ENCODE measurements at places on chromosomes 6 and 20.

DNA sequence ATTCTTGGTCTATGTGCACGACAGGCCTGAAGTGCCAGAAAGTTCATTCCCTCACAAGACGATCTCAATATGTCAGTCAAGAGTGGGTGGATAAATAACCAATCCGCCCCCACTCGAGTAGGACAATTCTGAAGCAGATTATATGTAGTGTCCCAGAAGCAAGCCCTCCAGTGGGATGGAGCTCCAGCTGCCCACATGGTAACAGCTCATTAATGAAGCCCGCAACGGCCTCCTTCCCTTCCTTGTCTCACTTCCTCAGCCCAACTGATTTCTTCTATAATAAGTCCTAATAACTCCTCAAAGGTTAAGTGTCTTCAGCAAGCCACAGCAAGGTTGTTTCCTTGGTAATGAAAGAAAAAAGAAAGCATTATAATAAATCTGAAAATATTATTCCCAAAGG, 82.1 kb upstream of the F13A1 start:
- DNase-seq: no peak

- no peak for DNase-seq
Observed at GRCh38 chr20:20365480-20366161, 2.3 kb upstream of the INSM1 start.

DNA sequence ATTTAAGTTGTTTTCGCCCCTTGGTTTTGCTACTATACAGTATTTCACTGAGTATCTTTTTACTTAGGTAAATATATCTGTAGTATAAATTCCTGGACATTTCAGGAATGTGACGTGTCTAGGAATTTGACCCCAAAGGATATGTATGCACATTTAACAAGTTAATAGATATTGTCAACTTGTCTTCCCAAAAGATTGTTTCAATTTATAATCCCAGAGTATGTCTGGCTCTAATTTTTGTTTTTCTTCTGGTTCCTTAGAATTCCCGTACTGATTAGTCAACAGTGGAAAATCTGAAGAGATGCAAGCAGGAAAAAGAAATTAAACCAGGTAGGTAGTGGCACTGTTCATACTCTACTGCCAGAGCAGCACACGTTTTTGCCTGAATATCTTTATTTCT, 7.2 kb downstream of the PKIG start:
- no peak for DNase-seq

DNA sequence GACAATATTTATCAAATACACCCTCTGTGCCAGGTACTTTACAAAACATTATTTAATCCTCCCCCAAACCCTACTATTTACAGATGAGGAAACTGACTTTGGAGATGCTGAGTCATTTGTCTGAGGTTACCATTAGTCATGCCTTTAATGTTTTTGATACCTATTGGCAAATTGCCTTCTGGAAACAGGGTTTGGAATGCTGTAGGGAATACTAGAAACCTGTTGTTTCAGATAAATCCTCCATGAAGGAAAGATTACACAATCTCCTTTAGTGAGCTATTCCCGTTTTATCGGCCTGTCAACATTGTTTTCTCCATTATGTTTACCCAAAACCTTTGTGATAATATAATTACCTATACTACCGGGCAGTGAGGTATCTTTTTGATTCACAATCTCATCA, 93.6 kb upstream of the ADGRF1 start:
- DNase-seq: no peak

- DNase-seq: no peak
Observed at GRCh38 chr6:36207155-36207554, 10.6 kb downstream of the BRPF3 start.

GRCh38 chr20:59812286-59813125, 120.9 kb downstream of the SYCP2 start:
- DNase-seq: no peak

DNA sequence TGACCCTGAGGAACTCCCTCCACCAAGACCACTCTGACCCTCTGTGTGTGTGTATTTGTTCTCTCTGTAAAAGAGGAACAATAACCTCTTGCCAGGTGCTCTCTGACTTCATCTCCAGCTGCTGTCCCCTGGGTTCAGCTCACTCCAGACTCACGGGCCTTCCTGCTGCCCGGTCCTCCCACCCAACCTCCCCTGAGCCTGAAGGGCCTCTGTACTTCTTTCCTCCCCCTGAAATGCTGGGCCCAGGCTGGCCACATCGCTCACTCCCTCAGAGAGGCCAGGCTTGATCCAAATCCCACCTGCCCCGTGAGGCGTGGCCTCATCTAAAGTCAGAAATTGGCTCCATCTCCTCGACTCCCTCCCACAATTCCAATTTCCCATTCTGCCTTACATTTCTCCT, 202.4 kb downstream of the PRKN start:
- DNase-seq: no peak

- no peak for DNase-seq
Observed at GRCh38 chr6:113299531-113299930, 557.6 kb upstream of the MARCKS start.

DNA sequence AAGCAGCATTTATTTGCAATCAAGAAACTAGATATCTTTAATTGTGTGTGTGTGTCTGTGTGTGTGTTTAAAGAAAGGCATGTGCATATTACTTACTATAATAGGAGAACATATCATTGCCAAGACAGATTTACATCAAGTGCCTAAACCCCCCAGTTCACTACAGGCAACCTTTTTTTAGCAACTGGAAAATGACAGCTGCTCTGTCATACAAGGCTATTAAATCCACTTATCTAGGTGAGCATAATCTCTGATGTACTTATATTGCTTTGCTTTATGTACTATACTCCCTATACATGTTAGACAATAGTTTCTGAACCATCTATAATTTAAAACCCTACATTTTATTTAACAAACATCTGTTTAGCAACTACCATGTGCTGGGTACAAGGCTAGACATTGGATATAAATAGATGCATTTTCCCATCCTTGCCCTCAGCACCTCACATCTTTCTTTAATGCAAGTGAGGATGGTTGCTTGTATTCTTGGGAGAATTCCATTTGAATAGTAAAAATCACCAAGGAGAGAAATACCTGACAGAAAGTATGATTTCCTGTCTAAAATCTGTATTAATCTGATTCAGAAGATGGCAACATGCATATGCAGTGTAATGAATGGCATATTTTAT, 398.3 kb downstream of the LAMA2 start:
- no peak for DNase-seq

GRCh38 chr6:149094934-149095351, 222.6 kb upstream of the TAB2 start:
- DNase-seq: peak; percentile 27

GRCh38 chr6:228881-229651, 63.2 kb upstream of the DUSP22 start:
- no peak for DNase-seq

DNA sequence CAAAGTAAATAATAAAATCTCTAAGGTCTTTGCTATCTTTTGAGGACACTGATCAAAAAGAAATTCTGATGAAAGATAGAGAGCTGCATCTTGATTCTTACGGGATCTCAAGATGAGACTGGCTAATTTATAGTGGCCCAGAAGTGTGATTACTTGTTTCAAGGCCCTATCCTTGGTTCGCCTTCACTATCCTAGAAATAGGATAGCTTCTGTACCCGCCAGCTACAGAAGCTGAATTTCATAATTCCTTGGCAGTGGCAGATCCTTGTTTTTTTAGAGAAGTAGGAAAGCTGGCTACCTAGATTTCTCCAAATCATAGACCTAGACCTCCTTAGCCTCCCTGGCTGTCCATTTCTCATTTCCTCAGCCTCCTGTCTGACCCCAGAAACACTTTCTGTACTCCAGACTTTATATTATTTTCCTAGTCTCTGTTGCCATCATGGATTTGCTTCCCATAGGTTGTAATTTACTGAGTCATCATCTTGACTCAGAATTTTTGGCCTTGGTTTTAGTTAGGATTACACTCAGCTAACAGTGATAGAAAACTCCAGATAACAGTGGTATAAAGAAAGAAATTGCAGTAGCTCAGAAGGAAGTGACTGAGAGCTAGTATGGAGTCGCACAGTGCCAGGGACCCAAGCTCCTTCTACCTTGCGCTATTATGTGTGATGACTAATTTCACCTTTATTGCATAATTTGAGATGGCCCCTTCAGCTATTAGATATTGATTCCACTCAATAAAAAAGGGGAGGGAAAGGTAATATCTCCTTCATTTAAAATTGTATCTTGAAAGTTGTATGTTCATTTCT, 27.7 kb downstream of the PHF3 start:
- no peak for DNase-seq

DNA sequence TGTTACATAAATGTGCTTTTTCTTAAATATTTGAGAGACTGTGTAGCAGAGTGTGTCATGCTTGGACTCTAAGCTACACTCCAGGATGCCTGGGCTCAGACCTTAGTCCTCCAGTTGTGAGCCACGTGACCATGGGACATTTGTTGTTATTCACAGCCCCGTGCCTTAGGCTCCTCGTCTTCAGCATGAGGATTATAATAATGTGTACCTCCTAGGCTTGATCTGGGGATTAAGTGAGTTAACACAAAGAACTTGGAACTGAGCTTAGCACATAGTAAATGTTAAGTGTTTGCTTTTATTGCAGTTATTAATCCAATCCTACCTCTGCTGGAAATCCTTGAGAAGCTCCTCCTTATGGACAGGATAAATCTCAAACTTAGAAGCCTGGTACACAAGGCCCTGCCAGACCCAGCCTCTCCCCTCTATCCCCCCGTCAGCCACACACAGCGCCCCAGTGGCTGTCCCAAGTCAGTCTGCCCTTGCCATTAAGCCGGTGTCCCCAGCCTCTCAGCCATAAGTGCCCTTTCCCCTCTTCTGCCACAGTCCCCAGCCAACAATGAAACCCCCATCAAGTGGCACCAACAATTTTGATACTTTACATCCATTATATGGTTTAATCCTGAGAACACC, 177.5 kb downstream of the TMEM242 start:
- DNase-seq: no peak

DNA sequence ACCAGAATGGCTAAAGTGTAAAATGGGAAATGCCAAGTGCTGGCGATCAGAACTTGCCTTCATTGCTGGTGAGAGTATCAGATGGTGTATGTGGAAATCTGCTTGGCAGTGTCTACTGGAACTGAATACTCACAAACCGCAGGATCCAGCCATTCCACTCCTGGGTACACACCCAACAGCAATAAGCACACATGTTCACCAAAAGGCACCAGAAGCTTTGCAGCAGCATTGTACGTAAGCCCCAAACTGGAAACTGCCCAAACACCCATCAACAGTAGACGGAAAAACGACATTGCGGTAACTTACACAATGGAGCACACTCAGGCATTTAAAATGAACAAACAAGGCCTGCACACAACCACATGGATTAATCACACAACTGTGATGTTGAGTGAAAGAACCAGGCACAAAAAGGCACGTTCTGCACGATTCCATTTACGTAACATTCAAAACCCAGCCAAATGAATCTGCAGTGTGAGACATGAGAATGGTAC, 37.3 kb upstream of the BPIFA2 start:
- DNase-seq: no peak

- no peak for DNase-seq
Observed at GRCh38 chr6:154402081-154402780, 45.6 kb upstream of the IPCEF1 start.

DNA sequence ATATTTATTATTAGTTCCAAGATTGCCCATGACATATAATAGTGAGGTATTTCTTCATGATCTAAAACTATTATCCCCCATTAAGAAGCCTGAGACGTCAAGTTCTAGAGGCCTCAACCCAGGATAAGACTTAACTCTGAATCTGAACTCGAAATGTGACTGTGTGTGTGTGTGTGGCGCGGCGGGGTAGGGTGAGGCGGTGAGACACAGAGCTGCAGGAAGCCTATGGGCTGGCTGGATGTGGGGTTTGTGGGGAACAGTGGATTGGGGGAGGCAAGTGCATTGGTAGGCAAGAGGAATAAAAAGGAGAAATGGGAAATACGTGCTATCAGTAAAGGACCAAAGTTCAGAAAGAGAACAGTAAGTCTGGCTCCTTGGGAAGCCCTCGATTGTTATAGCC, 66.5 kb upstream of the RNF146 start:
- DNase-seq: no peak

- no peak for DNase-seq
Observed at GRCh38 chr6:82419132-82419581, 55.5 kb downstream of the TPBG start.

GRCh38 chr6:2986722-2987221, 12.9 kb upstream of the NQO2 start:
- no peak for DNase-seq

- no peak for DNase-seq
Observed at GRCh38 chr20:25720285-25720684, 23.6 kb upstream of the ZNF337 start.

- DNase-seq: no peak
Observed at GRCh38 chr6:39018103-39018502, 30.5 kb upstream of the GLP1R start.

- no peak for DNase-seq
Observed at GRCh38 chr6:158782432-158783166, 36.6 kb downstream of the EZR start.

DNA sequence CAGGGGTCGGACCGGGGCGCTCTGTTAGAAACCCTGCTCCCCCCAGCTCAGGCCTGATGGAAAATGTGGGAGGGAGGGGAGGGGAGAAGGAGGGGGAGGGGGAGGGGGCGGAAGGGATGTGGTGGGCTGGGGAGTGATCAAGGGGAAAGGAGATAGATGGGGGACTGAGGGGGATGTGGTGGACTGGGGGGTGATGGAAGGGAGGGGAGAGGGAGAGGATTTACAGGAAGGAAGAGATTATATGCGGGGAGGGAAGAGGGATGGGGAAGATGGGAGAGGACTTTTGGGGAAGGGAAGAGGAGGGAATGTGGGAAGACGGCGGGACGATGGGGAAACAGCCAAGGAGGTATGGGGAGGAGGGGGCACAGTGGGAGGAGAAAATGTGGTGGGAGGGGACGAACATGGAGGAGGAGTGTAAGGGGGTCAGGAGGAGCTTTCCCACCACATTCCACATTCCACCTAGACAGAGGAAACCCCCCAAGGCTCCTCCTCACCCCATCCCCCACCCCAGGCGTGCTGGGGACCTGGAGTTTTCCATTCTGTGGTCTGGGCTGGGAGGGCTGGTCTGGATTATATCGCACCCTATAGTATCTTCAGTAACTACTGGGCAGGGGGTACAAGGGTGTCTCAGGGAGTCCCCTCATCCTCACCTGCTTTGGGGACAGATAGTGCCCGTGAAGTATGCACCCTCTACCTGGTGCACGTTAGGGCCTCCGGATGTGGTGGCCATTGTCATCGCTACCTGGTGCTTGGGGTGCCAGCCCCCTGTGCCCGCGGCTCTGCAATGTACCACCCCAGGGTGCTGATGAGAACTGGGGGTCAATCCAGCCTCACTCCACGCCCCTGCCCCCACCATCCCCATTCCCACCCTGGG, 578 bp upstream of the PTGIS start:
- DNase-seq: no peak

All from CD4-positive, alpha-beta T cell treated with Interferon alpha-2 for 1 hour (primary cell).